Naive thymus-derived CD4-positive, alpha-beta T cell (primary cell): ENCODE measurements at places on chromosomes 4 and X. TPM values are rescaled to one million over a fixed set of nuclear protein-coding genes. Genes with fewer than 3 reads are reported as not detected.

DNA sequence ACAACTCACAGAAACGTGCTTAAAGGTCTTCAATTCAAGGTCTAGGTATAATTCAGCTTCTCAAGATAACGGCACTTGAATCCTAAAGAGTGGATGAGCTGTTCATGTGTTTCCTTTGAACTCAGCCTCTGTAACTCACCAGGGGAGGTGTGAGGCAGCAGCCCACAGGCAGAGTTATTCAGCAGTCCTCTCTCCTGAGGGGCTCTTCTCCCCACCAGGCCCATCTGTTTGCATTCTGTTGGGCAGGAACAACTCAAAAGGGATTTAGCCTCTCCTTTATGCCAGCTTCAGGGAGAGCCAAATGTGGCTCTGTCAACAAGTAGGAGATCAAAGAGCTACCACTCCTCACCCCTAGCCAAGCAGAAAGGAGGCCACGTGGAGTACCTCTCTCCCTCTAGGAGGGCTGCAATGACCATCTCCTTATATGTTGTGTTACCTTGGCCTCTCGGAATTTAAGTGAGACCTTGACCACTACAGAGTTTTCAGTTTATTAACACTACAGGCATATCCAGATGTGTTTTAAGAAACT is 151.2 kb downstream of the SPATA18 start:
- H3K4me1 ChIP-seq = no peaks in the 10 kb centered on the region
- H3K27ac ChIP-seq = no peak overlapping the region
- no peaks in the 10 kb centered on the region for H3K36me3 ChIP-seq
- DNase-seq = no peak
- no peaks in the 10 kb centered on the region for H3K27me3 ChIP-seq

DNA sequence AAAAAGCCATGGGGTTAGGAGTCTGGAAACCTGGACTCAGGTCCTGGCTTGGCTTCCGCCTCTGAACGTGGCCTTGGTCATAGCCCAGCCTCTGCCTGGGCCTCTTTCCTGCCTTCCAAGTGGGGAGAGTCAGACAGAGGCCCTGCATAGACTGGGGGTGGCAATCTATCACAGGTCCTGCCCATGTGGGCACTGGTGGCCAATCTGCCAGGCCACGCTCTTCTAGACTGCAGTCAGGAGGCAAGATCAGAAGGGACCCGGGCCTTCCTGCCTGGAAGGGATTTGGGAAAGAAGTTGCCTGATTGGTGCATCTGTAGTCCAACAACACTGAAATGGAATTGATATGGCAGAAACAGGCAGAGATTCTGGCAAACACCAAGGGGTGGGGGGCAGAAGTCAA is 46.1 kb downstream of the CNGA2 start:
- H3K27ac ChIP-seq = no peak overlapping the region
- no peaks in the 10 kb centered on the region for H3K4me1 ChIP-seq
- no peak for DNase-seq
- no peaks in the 10 kb centered on the region for H3K36me3 ChIP-seq
- H3K4me3 ChIP-seq = no peak overlapping the region

- no peak overlapping the region for H3K4me3 ChIP-seq
- no peak for DNase-seq
- H3K27me3 ChIP-seq = no peaks in the 10 kb centered on the region
- H3K27ac ChIP-seq = no peak overlapping the region
- no peaks in the 10 kb centered on the region for H3K4me1 ChIP-seq
- H3K36me3 ChIP-seq = no peaks in the 10 kb centered on the region
Observed at GRCh38 chr4:157706155-157706554, 466.7 kb downstream of the GASK1B start.

DNA sequence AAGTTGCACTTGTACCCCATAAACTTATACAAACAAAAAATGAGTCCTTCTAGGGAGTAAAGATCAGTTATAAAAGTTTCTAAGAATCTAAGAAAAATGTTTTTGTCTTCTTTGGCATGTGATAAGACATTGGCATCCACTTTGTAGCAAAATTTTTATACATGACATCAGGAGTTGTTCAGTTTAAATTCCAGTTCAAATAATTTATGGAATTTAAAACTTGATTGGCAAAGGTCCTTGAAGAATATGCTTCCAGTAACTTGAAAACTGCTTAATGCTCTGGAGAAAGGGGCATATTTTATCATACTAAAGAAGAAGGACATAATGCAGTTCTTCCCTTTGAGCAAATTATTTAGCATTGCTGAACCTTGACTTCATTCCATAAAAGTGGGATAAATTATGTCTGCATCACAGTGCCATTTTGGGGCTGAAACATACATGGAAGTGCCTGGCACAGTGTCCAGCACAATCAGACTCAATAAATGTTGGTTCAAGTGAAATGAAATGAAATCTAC is 163.3 kb upstream of the IL15 start:
- H3K27ac ChIP-seq = no peak overlapping the region
- H3K4me1 ChIP-seq = no peaks in the 10 kb centered on the region
- H3K36me3 ChIP-seq = no peaks in the 10 kb centered on the region

DNA sequence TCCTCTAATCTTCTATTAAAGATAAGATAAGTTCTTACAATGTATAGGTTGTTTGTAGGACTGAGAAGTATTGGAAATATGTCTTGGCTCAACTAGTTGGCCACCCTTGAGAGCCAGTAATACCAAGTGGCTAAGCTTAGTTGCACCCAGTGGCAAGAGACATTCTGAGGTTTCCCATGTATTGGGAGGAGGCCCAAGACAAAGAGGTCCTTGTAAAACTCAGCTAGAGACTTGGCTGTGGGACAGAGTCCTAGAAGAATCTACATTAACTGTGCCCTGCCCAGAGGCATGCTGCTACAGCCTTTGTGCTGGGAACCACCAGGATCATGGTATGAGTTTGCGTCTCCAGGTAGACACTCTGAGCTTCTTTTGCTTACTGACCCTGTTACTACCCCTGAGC is 41.9 kb upstream of the SLC4A4 start:
- DNase-seq = no peak
- no peak overlapping the region for H3K4me3 ChIP-seq
- H3K36me3 ChIP-seq = no peaks in the 10 kb centered on the region
- H3K27me3 ChIP-seq = no peaks in the 10 kb centered on the region

DNA sequence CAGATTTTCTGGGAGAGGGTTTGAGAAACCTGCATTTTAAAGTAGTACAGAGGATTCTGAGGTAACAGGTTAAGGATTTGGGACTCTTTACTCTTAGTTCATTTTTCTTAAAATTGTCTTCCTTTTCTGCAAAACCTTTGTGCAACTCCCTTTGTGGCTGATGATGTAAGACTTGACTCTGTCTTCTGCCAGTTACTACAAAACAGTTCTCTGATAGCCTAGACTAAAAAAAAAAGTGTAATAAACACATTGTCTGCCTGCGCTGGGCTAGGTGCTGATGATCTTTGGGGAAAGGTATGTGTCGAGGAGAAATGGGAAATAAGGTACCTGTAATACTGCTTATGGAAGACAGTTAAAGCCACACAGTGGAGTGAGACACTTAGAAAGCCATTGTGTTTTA is 28.7 kb downstream of the IL13RA1 start:
- no peak for DNase-seq
- no peaks in the 10 kb centered on the region for H3K4me1 ChIP-seq
- no peaks in the 10 kb centered on the region for H3K27me3 ChIP-seq

DNA sequence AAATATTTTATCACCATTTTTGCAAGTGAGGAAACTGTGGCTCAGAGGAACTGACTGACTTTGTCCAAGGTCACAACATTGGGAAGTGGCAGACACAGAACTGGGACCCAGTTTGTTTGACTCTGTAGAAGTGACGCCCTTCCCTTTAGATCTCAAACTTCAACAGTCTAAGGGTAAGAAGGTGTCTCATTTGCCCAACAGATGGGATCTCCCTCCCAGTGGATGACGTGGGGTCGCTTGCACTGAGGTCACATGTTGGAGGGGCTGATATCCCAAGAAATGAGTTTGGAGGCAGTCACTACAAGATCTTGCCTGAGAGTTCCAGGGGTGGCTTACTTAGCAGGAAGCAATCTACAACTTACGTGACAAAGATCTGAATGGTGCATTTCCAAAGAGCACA is 172.5 kb upstream of the GPC4 start:
- no peak overlapping the region for H3K27ac ChIP-seq
- no peaks in the 10 kb centered on the region for H3K36me3 ChIP-seq
- H3K4me1 ChIP-seq = no peaks in the 10 kb centered on the region
- no peak for DNase-seq
- no peaks in the 10 kb centered on the region for H3K27me3 ChIP-seq

- H3K4me1 ChIP-seq = no peaks in the 10 kb centered on the region
- DNase-seq = no peak
- no peaks in the 10 kb centered on the region for H3K27me3 ChIP-seq
- no peaks in the 10 kb centered on the region for H3K36me3 ChIP-seq
Observed at GRCh38 chr4:13860126-13860525, 232.6 kb upstream of the BOD1L1 start.

DNA sequence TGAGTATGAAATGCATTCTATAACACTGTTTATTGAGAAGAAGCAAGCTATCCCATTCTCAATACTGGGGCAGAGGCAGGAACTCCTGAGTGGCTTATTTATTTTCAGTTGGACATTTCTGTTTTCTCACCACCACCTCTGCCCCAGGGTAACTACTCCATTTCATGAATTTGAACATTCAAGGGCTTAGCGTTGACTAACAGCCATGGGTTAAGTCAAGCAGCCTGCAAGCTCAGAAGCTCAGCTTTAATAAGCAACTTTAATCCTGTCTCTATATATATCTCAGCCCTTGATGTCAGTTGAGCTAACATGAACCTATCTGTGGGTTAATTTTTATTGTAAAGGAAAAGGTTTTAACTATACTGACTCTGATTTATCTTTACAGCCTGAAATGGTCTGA is 93.8 kb downstream of the MBNL3 start:
- no peaks in the 10 kb centered on the region for H3K4me1 ChIP-seq
- no peaks in the 10 kb centered on the region for H3K36me3 ChIP-seq
- DNase-seq = no peak
- H3K27me3 ChIP-seq = no peaks in the 10 kb centered on the region

GRCh38 chr4:184805462-184806228 is 20.1 kb downstream of the ACSL1 start:
- H3K4me1 ChIP-seq = no peaks in the 10 kb centered on the region
- no peak overlapping the region for H3K4me3 ChIP-seq
- no peaks in the 10 kb centered on the region for H3K36me3 ChIP-seq
- H3K27ac ChIP-seq = no peak overlapping the region
- DNase-seq = no peak
- no peaks in the 10 kb centered on the region for H3K27me3 ChIP-seq

GAGE12E gene
- not detected for total RNA-seq

DNA sequence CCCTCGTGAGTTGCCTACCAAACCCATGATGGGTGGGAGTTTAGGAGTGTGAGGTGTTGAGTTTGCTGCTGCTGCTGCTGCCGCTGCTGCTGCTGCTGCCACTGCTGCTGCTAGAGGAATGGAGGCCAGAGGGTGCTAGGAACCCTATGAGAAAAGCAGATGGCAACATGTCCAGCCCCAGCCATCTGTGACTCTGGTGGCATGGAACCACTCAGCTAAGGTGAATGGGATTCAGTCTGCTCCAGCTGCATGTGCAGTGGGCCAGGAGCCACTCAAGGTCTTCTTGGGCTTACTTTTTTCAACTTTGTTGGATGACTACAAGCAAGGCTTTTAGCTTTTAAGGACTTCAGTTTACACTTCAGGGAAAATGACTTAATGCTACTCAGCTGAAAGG is 103.8 kb downstream of the RTL5 start:
- H3K4me3 ChIP-seq = no peak overlapping the region
- peaks cover 3% of the 10 kb centered on the region for H3K4me1 ChIP-seq
- no peaks in the 10 kb centered on the region for H3K36me3 ChIP-seq
- no peak overlapping the region for H3K27ac ChIP-seq

DNA sequence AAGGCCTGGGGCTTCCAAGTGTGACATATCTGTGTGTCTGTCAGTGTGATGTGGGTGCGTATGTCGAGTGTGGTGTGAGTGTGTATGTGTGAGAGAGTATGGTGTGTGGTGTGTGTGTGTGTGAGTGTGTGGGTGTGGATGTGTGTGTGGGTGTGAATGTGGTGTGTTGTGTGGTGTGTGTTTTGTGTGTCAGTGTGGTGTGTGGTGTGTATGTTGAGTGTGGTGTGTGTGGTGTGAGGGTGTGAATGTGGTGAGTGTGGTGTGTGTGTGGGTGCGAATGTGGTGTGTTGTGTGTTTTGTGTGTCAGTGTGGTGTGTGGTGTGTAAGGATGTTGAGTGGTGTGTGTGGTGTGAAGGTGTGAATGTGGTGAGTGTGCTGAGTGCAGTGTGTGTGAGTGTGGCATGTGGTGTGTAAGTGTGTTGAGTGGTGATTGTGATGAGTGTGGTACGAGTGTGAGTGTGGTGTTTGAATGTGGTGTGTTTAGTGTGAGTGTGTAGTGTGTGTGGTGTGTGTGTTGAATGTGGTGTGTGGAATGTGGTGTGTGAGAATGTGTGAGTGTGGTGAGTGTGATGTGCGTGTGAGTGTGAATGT is 61.6 kb upstream of the SORCS2 start:
- no peaks in the 10 kb centered on the region for H3K36me3 ChIP-seq
- H3K27me3 ChIP-seq = no peaks in the 10 kb centered on the region
- DNase-seq = no peak

GRCh38 chrX:46039526-46039925 is 505.7 kb downstream of the ZNF674 start:
- no peaks in the 10 kb centered on the region for H3K36me3 ChIP-seq
- DNase-seq = no peak
- H3K27ac ChIP-seq = no peak overlapping the region
- H3K4me3 ChIP-seq = no peak overlapping the region
- no peaks in the 10 kb centered on the region for H3K4me1 ChIP-seq

DNA sequence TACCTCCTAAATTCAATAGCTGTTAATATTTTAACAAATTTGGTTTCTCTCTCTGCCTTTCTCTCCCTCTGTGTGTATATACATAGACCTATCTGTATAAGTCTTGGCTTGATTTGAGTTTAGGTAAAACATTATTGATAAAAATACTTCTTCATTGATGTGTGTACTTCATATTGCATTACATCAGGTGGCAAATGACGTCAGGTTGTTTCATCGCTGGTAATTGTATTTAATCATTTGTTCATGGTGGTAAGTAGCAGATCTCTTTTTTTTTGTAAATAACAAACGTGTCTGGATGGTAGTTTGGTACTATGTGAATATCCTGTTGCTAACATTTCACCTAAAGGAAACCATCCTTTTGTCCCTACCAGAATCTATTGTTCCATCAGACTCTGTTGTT is 55.1 kb downstream of the GALNT7 start:
- H3K27ac ChIP-seq = no peak overlapping the region
- H3K4me3 ChIP-seq = no peak overlapping the region
- H3K27me3 ChIP-seq = no peaks in the 10 kb centered on the region
- no peaks in the 10 kb centered on the region for H3K4me1 ChIP-seq
- no peak for DNase-seq

DNA sequence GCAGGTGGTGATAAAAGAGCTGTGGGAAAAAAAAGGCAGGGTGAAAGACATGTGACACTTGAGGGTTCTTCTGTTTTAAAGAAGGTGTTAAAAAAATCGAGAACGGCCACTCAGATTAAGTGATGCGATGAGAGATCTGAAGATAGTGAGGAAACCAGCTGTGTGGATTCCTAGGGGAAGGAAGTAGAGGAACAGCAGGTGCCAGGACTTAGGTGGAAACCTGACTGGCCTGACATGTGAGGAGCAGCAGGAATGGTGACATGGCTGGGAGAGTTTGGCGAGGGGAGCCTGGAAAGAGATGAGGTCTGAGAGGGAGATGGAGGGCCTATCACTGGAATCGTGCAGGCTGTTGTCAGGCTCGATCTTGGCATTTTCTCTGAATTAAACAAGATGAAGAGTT is 55.5 kb downstream of the BMPR1B start:
- no peaks in the 10 kb centered on the region for H3K27me3 ChIP-seq
- H3K4me1 ChIP-seq = no peaks in the 10 kb centered on the region
- no peaks in the 10 kb centered on the region for H3K36me3 ChIP-seq
- H3K4me3 ChIP-seq = no peak overlapping the region
